ENCODE measurements at places on chromosomes 1 and 21.
A peak's percentile ranks its signal among the peaks of the same experiment; 100 is the strongest.

- no peak for DNase-seq
Observed at GRCh38 chr21:32185103-32185502, 93.7 kb downstream of the MIS18A start.

DNA sequence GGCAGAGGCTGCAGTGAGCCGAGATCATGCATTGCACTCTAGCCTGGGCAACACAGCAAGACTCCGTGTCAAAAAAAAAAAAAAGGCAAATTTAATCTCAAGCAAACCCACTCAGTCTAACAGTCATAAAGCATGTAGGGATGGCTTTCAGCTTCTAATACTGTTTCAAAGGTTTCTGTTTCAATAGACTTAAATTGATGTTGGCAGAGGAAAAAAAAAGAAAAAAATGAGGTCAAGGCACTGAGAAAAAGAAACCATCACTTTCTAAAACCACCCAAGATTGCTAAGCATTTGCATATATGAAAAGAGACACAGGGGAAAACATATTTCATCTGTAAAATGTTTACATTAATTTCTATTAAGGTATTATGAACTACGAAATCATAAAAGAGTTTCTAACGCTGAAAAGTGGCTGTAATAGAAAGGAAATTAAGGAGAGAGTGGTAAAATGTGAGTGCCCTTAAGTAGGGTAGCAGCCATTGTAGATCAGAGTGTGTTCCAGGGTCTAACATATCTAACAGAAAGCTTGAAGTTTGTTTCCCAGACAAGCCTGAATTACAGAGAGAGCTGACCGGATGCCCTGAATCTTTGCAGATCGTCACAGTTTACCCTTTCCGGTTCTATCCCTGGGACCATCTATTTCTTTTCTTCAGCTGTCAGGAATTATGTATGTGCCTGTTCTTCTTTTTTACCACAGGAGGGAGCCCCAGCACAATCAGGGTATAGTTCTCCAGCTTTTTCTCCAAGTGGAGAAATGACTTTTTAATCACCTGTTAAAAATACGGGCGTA, 70.0 kb downstream of the PLD5 start:
- no peak for DNase-seq

- DNase-seq: peak; percentile 40
Observed at GRCh38 chr1:23772049-23772853, 6.0 kb upstream of the PITHD1 start.

DNA sequence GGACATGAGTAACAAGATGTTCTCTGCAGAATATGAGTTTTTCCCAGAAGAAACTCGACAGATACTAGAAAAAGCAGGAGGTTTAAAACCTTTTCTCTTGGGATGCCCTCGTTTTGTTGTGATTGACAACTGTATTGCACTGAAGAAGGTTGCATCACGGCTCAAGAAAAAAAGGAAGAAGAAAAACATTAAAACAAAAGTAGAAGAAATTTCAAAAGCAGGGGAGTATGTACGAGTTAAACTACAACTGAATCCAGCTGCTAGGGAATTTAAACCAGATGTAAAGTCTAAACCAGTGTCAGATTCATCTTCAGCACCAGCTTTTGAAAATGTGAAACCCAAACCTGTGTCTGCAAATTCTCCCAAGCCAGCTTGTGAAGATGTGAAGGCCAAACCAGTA, 92.5 kb downstream of the TTC3 start:
- no peak for DNase-seq

DNA sequence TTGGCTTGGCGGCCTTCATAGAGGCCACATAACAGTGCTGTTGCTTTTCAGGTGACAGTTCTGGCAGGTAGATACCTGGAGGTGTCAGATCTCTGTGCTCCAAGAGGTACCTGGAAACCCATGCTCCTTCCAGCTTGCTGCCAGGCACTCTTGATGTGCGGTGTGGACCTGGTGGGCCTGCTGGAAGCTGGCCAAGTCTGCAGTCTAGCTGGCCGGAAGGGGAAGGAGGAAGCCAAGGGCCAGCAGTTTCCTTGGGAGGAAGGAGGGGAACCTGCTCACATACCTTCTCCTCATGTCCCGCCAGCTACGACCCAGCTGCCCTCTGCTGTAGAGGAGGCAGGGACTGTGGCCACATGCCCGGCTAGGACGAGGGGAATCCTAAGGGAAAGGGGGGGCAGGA, 166.4 kb upstream of the AJAP1 start:
- no peak for DNase-seq

DNA sequence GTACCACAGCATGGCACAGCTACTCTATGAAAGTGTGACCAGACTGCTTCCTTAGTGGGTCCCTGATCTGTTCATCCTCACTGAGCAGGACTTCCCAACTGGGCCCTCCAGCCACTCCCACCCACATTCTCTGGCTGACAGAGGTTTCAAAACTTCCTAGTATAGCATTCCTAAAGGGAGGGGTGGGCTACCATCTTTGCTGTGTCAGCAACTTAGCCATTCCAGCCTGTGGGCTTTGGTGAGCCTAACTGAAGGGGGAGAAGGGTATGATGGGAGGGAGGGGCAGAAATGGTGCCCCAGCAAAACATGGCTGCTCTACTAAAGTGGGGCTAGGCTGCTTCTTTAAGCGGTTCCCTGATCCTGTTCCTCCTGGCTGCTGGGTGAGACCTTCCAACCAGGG, 265.2 kb upstream of the ADGRL4 start:
- no peak for DNase-seq

DNA sequence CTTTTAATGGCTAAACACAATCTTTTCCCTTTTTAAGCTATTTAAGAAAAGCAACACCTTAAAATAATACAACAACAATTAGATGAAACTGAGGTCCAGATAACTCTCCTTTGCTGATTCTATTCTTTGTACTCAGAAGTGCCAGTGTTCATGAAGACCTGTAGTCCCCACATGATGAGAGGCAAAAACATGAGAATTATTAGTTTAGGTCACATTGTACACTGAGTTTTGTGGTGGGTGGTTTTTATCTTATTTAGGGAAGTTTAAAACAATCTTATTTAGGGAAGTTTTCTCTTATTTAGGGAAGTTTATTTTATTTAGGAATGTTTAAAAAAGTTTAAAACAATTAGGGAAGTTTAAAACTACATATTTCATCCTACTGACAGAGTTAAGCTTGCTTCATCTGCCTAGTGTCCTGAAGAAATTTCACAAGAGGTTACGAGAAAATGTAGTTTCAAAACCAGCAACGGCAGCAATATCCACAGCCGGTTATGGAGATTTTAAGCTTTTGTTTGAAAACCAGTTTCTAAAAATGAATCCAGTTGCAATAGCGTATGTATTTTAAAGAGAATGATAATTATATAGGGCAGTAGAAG, 7.8 kb upstream of the OR14I1 start:
- DNase-seq: no peak

DNA sequence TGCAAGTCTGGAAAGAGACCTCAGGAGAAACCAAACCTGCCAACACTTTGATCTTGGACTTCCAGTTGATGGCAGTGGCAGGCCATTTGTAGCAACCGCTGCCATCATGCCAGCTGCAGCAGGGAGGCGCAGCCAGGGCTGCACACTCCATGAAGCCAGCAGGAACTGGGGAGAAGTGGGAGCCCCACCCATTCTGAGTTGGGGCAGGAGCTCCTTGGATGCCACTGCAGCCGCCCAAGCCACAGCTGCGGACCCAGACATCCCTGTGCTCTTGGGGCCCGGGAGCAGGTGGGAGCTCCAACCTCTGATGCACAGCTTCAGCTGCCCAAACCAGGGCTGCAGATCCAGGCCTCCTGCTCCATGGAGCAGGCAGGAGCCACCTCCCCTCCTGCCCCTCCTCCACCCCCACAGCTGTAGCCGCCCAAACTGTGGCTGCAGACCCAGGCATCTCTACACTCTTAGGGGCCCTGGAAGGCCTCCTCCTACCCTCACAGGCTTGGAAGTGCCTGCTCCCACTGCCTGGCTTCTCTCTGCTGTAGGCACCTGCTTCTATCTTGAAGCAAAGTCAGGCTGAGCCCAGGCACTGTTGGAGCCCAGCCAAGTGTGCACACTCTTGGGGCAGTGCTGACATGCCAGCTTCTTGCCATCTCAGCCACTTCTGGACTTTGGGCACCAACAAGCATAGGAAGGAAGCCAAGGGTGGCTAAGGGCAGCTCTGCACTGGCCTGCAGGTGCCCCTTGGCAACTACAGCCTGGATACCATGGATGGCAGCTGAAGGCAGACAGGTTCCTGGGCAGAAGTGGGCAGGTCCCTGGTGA, 20.0 kb upstream of the DISP1 start:
- DNase-seq: no peak
